Fibroblast of villous mesenchyme (primary cell): ENCODE measurements at places on chromosomes 1 and 21.

GRCh38 chr1:236733653-236734052 is 47.4 kb downstream of the ACTN2 start:
- DNase-seq: peak; percentile 36

- no peak for DNase-seq
Measured at GRCh38 chr1:214516434-214517326, 34.7 kb downstream of the PTPN14 start.

DNA sequence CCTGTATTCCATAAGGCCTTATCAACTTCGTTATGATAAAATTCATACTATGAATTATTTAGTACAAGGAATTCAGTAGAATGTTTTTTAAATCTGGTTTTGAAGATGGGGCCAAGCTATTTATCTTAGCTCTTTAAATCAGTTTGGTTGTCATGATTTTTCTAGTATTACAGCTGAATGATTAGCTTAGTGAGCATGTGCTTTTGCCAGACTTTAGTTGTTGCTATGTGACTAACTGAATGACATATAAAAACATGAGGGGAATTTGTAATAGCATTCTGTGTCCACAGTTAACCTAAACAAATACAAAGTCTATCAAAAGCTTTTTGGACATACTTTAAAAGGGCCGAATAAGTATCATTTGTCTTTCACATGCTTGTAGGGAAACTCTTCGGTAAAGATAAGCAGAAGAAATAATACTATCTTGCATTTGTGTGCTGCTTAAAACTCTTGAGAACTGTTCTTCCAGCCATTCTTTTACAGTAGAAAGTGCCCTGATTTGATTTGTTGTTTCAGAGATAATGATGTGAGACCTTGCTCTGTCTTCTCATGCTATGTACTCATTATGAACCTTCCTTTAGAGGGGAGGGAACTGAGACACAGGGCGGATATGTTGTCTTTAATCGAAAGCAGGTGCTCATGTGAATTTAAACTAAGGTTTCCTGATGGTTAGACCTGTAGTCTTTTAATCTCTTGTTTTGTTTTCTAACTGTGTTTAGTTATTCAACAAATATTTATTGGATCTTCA is 18.8 kb downstream of the NEK7 start:
- peak; percentile 40 for DNase-seq

DNA sequence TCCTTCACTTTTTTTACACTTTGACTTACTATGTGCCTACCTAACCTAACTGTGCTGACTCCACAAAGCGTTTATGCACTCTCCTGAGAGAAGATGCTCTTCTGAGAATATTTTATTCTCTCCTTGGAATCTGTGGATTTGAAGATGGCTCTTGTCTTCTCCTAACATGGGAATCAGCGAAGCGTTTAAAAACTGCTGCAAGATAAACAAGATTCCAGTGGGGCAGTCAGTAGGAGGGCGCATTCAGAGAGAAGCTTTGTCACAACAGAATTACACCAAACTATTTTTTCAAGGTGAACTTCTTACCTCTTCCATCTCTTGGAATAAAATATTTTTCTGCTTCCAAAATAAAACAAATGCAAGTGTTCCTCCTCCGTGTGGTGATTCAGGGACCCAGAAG is 113.1 kb downstream of the FOXD2 start:
- no peak for DNase-seq

DNA sequence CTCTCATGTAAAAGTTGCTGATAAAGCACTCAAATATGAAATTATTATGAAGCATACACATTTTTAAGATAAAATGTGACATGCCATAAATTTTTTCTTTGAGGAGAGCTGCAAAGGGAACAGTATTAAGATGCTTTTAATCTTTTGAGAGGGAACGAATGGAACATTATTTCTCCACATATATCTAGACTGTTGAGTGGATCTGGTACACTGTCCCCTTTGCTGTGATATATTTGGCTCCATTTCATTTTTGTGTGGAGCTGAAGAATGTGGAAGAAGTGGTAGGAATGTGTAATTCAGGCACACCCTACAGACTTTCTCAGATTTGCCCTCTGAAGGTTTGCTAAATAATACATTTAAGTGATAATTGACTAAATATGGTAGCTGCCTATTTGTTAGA is 31.7 kb downstream of the PGM1 start:
- DNase-seq: peak; percentile 31

GRCh38 chr1:46535063-46535462 is 16.4 kb downstream of the KNCN start:
- no peak for DNase-seq

- peak; percentile 10 for DNase-seq
Measured at GRCh38 chr21:36004441-36004840, 55.9 kb downstream of the SETD4 start.

GRCh38 chr1:19731311-19731821 is 66.7 kb downstream of the HTR6 start:
- no peak for DNase-seq

- DNase-seq: peak; percentile 85
Measured at GRCh38 chr1:18875107-18875795, 15.8 kb upstream of the TAS1R2 start.

- no peak for DNase-seq
Measured at GRCh38 chr1:165416876-165417275, 28.1 kb downstream of the RXRG start.

DNA sequence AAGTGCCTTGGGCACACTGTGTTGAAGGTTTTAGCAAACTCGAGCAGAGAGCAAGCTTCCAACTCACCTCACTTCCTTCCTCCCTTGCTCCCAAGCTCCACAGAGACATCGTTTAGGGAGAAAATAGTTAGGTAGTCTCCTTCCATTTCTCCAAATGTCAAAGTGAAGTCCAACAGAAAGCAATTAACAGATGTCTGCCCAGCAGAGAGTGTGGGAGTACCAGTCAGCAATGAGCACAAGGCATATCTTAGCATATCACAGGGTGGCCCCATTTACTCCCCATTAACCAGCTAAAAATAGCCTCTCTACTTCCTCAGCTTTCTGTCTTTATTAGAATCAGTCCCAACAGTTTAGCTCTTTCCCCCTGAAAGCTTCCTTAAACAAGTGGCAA is 334.2 kb upstream of the CAMK1G start:
- no peak for DNase-seq

DNA sequence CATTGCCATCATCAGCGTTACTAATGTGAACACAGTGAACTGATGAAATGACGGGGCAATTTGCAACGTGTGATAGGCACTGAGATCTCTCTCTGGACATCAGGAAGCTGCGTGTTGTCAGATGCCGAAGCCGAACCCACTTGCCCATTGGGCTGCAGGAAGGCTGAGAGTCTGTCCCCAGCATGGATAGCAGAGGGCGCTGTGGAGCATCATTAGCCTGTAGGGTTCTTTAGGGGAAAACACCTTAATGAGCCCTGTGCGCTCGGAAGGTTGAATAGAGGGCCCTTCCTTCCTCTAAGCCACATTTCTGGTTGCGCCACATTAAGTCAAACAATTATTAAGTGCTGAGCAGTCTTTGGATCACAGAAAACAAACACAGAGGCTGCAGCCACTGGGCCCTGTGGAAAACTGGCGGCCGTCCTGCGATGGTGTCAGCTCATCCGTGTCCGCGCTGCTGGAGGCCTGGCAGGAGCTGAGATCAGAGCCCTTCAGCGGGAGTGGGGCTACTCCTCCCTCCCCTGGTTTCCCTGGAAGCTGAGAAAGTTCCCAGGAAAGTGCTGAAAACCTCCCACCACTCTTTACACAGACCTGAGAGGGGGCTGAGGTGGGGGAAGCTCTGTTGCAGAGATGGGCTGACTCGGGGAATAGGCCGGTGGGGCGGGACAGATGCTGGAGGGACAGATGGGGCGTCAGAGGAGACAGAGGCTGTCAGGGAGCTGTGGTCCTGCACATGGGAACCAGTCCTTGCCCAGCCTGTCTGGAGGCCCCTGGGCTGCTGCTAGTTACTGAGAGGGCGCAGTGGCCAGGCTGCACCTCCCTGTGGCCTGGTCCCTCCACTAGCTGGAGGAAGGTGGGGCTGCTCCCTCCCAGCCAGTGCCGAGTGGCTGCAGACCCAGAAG is 12.7 kb downstream of the TFF2 start:
- peak; percentile 24 for DNase-seq
